Activated CD4-positive, alpha-beta T cell treated with anti-CD3 and anti-CD28 coated beads, Interleukin-2, amount 50 U/mL, for 24 hours (primary cell): ENCODE measurements at places on chromosomes 6 and 20.

DNA sequence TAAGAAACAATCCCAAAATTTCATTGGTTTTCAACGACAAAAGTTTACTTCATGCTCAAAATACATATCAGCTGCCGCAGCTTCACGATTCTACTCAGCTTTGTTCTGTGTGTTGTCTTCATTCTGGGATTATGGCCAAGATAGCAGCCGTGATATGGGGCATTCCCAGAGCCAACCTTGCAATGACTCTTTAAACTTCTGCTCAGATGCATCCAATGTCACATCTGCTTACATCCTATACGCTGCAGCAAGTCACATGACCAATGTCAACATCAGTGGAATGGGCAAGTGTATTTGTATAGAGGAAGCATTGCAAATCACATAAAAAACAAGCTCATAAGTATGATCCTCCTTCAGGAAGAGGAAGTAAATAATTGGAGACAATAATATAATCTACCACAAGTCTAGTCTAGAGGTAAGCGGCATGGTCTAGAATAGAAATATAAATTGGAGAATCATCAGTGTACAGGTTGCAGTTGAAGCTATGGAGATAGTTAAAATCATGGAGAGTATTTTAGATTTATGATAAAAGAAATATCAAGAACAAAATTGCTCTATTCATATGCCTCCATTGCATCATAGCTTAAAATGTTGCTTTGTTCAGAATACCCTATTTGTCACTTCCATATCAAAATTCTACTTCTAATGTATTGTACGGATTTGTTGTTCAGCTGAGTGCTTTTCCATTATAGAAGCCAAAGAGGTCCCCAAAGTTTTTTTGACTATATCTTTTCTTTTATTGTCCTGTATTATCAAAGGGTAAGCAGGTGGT, 7.2 kb upstream of the C6orf141 start:
- DNase-seq = no peak

- no peak for DNase-seq
Measured at GRCh38 chr6:9503111-9503761, 911.6 kb downstream of the TFAP2A start.

GRCh38 chr6:7910654-7911344, at the start of gene TXNDC5:
Gene TXNDC5, minus strand, starts transcription at chr6:7910788. Its CDS starts 12 bp downstream, at chr6:7910776.
- peak; percentile 47 for DNase-seq

DNA sequence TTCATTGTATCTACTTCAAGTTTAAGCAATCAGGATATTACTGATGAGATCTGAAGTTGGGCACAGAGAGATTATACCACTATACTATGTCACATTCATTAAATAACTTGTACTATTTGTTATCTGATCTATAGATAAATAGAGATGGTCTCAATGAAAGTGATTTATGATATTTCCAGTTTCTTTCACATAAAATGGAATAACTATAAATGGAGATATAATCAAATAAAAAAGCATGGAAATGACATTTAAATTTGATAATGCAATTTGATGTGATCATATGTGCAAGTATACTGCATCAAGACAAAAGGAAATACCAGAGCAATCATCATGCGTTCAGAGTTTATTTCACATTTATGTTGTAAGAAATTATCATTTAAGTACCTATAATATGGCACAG, 368.9 kb downstream of the PKHD1 start:
- DNase-seq = no peak

GRCh38 chr6:100454551-100455229, 10.0 kb downstream of the SIM1 start:
- DNase-seq = no peak

GRCh38 chr20:37961066-37961465, 58.1 kb downstream of the VSTM2L start:
- no peak for DNase-seq

- DNase-seq = no peak
Measured at GRCh38 chr6:109918227-109918626, 59.9 kb upstream of the GPR6 start.

GRCh38 chr6:128520436-128521281, at the start of gene PTPRK:
Gene PTPRK, minus strand, starts transcription at chr6:128520599. Its CDS starts 241 bp downstream, at chr6:128520358.
- peak; percentile 74 for DNase-seq

DNA sequence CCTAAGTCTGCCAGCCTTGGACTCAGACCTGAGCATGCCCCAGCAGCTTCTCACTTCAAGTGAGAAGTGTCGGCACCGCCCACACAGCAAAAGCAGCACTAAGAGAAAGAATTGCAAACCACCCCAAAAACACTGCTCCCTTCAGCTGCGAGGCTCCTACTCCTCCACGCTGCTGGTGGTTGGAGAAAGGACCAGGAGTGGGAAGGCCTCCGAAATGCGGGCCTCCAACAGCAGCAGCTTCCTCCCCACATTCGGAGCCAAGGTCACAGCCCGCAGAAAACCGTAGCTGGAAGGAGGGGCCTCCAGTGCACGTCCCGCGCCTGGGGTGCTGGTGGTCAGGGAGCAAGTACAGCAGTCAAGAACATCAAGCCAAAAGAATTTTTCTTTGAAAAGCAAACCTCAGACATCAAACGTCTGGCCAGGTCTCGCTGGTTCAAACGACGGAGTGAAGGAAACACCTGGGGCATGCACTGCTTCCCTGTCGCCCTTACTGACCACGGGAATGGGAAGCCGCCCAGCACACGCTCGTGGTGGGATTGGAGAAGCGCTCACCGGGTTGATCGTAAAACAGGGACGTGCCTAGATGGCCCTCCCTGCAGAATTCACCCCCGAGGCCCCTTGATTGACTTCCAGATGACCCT, 185.6 kb upstream of the CST7 start:
- DNase-seq = no peak

GRCh38 chr6:52650941-52651340, 20.0 kb upstream of the TMEM14A start:
- DNase-seq = no peak

DNA sequence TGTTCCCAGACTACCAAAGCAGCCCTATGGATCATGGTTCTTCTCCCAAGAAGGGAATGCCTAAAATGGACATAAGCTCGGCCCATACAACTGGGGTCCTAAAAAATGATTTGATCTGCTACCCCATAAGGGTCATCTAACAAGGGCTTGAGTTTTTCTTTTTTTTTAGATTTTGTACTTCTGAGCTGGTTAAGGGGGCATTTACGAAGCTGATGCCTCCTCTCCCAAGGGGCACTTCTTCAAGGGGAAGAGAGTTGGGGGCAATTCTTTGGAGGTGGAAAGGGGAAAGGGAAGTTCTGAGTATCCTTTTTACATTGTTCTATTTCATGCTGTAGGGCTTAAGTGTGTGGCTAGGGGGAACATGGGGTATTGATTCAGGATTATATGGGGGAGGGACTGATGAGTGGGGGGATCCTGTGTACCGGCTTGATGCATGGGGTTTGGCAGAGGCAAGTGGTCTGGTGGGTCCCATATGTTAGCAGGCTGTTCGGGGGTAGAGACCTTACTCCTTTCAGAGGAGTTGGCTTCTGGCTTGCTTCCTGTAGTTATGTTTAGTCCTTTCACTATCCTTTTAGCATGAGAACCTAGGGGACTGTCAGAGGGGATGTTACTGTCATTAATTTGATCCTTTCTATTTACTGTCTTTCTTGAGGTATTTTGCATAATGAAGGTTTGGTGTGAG, 8.1 kb upstream of the ZNFX1 start:
- no peak for DNase-seq

DNA sequence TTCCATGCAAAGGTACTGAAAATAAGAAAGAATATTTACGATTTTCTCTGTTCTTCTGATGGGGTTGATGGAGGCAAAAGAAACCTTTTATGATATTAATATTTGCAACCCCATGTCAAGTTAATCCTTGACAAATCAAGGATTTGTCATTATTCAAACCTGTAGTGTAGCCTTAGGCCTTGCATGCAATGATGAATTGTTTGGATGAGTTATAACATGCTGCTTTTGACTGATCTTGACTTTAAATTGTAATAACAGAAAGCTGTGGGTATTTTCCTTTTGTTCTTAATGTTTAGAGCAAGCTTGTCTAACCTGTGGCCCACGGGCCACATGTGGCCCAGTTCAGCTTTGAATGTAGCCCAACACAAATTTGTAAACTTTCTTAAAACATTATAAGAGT, 13.0 kb upstream of the BAG2 start:
- no peak for DNase-seq

GRCh38 chr20:64130876-64131275, 23.5 kb upstream of the NPBWR2 start:
- DNase-seq = no peak
